ENCODE measurements at places on chromosomes 3 and 15.
A peak's percentile ranks its signal among the peaks of the same experiment; 100 is the strongest.

GRCh38 chr3:134605556-134605955 lies 45.3 kb downstream of the KY start:
- DNase-seq: no peak

DNA sequence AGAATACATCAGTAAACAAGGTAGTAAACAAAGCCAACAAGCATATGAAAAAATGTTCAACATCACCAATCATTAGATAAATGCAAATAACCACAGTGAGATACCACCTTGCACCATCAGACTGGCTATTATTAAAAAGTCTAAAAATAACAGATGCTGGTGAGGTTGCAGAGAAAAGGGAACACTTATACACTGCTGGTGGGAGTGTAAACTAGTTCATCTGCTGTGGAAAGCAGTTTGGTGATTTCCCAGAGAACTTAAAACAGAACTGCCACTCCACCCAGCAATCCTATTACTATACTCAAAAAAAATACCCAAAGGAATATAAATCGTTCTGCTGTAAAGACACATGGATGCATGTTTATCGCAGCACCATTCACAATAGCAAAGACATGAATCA lies 30.3 kb upstream of the ZBTB38 start:
- no peak for DNase-seq

- no peak for DNase-seq
These were observed 5.3 kb downstream of the PLSCR2 start for GRCh38 chr3:146464005-146464595.

DNA sequence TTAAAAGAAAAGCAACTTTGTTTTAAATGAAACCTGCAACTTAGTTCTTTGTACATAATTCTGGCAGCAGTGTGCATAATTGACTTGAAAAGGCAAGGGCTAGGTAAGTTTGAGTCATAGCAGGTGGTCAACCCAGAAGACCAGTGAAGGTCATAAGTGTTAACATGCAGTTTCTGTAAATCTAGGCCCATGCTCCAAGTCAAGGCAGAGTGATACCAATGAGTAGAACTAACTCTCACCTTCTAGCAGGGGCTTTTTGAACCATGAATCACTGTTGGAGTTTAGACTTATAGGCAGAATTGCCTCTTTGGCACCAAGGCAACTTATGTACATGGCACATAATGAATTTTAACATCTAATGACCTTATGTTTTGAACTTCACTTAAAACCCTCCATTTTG lies 29.5 kb upstream of the IL20RB start:
- DNase-seq: no peak

DNA sequence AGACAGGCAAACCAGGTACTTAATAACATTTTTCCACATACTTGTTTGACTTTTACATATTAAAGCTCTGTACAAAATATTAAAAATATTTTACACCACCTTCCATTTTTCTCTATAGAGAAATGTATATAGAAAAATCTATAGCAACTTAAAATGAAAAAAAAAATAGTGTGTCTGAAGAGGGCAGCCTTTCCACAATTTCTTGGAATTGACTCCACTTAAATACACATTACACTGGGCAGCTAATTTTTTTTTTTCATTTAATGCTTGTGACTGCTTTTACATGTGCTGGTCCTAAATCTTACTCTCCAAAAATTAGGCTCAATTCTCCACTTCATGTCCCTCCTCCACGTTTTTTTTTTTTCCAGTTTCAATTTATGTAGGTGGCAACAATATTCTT lies 427.0 kb upstream of the RBMS3 start:
- no peak for DNase-seq

DNA sequence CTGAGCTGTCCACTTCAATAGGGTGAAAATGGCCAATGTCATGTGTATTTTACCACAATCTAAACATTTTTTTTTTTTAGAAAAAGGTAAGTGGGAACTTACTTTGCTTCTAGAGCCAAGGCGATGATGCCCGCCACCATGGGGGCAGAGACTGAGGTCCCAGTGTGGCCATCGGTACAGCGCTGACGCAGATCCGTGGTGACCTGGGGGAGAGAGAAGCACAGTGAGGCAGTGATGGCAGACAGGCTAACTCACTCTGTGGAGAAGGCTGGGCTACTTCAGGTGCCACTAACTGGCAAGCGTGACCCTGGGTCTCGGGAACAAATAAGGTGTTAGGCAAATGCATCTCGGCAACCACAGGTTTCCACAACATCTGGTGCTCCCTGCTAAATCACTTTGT lies 94.3 kb upstream of the SNRPA1 start:
- no peak for DNase-seq

DNA sequence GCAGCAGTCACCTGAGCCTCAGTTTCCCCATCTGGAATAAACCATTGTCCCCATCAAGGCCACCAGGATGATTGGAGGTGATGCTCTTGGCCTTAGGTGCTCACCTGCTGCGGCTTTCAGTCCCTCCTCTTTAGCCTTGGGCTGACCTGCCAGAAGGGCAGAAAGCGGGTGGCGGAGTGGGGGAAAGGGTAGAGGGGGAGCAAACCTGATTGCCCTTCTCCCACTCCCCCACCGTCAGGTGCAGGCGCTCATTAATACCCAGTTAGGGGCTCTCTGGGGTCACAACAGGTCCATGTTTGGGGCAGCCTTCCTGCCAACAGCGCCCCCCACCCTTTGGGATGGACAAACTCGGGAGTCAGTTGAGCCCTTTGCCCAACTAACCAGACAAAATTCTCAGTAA lies 50.5 kb downstream of the GRIP2 start:
- no peak for DNase-seq

DNA sequence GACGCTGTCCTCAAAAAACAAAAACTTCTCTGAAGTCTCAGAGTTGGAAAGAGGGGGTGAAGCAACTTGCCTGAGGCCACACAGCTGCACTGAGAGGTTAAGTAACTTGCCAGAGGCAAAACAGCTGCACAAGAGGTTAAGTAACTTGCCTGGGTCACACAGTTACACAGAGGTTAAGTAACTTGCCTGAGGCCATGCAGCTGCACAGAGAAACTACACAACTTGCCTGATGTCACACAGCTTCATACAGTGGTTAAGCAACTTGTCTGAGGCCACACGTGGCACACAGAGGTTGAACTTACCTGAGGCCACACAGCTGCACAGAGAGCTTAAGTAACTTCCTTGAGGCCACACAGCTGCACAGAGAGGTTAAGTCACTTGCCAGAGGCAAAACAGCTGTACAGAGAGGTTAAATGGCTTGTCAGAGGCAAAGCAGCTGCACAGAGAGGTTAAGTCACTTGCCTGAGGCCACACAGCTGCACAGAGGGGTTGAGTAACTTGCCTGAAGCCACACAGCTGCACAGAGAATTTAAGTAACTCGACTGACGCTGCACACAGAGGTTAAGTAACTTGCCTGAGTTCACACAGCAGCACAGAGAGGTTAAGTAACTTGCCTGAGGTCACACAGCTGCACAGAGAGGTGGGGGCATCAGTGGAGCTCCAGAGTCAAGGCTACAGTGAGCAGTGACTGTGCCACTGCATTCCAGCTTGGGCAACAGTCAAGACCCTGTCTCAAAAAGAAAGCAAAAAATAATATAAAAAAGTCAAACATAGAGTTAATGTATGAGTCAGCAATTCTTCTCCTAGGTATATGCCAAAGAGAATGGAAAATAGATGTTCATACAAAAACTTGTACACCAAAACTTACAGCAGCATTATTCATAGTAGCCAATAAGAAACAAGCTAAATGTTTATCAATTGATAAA lies 12.0 kb upstream of the ACAD9 start:
- DNase-seq: no peak

- DNase-seq: no peak
These were observed 45.3 kb downstream of the TMEM212 start for GRCh38 chr3:171888466-171888865.

- no peak for DNase-seq
These were observed 20.4 kb downstream of the TERC start for GRCh38 chr3:169744366-169745054.

GRCh38 chr15:36590838-36591237 lies 11.4 kb downstream of the CDIN1 start:
- no peak for DNase-seq

GRCh38 chr15:22922003-22922402 lies 58.2 kb downstream of the CYFIP1 start:
- no peak for DNase-seq

DNA sequence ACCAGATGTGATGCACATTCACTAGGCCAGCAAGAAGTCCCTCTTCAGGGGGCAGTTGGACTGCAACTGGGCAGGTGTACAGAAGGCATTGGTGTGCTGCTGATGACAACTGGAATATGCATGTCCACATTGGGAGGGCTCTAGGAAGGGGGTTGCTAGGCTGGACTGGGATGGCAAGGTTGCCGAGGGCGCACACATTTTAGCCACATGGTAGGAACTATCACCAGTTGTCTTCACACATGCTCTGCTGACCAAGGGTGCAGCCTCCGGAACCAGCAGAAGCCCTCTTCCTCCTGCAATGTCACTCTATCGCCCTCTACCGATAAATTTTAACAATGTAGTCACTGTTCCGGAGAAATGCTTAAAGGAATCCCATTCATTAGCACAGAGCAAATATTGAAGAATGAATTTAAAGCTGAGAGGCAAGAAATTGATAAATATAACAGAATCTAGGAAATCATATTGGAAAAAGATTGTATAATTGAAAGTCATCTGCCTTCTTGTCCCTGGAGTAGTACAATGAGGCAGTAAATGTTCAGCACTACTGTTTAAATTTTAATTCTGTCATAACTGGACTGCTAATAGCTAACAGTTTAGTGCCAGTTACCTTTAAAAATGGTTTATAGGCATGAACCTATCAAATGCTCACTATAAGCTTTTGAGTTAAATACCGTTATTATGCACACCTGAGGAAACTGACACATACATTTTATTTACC lies 22.6 kb upstream of the LYSMD4 start:
- peak; percentile 12 for DNase-seq

DNA sequence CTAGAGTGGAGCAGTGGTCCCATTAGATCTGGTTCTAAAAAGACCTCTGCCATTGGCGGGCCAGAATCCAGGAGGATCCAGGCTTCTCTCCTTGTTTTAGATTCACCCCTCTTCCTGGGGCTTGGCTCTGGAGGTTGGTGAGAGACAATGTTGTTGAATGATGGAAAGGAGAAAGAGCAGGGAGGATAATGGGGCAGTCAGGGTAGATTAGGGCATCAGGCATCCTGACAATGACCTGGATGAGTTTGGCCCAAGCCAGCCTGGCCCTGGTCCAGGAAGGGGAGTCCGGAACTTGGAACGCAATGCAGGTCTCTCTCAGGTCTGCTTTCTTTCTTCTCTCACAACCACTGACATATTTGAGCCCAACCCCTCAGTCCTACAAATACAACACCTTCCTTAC lies 260.1 kb upstream of the RASGRP1 start:
- DNase-seq: no peak

DNA sequence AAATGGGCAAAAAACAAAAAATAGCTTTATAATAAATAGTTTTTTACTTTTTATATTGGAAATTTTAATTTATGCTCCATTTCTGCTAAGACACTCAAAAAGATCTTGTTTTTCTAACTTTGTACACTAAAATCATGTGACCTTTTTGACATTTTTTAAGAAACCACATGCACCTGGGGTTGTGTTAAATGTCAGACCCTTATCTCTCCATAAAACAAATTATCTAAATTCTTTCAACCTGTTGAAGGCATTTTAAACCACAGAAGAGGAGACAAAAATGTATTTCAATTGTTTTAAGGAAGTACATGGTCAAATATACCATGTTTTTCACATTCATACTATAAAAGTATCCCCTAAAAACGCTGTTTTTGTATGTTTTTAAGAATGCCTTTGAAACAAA lies 29.2 kb downstream of the IFT80 start:
- DNase-seq: no peak

GRCh38 chr3:50100956-50101845 lies 12.5 kb downstream of the RBM5 start:
- DNase-seq: no peak

DNA sequence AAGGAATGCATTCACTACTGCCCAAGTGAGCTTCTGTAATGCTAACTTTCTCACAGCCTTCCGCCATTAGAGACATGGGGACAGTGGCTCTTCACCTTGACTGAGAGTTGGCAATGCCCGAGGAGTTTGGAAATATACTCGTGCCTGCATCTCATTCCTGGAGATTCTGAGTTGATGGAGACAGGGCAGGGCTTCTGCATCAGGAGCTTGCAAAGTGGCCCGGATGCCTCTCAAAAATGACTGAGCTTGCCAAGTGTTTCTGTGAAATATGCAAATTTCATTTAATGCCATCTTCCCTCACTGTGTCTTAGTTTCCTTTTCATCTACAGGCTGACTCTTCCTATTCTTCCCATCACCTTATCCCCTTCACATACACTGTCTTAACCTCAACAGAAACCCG lies 346.2 kb downstream of the GRM7 start:
- no peak for DNase-seq

GRCh38 chr3:27392950-27393679 lies 23.9 kb upstream of the NEK10 start:
- no peak for DNase-seq

DNA sequence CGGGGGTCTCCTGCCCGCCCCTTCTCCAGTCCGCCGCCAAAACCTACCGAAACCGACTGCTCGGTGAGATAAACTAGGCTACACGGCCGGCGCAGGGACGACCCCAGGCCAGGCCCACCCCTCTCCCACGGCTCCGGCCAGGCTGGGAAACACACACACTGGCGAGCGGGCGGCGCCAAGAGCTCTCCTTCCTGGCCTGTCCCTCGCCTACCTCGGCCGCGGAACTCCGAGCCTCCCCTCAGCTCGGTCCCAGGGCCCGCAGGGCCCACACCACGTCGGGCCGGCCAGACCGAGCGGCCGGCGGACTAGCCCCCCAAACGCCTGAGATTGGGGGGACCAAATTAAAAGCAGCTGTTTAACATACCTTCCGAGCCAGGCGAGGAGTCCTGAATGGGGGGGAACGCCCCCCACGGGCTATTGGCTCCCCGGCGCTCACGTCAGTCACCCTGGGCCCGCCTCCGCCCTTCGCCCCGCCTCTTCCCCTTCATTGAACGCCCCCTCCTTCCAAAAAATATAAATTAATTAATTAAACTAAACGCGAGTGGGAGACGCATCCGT lies 4.0 kb upstream of the SIN3A start:
- DNase-seq: peak; percentile 81

DNA sequence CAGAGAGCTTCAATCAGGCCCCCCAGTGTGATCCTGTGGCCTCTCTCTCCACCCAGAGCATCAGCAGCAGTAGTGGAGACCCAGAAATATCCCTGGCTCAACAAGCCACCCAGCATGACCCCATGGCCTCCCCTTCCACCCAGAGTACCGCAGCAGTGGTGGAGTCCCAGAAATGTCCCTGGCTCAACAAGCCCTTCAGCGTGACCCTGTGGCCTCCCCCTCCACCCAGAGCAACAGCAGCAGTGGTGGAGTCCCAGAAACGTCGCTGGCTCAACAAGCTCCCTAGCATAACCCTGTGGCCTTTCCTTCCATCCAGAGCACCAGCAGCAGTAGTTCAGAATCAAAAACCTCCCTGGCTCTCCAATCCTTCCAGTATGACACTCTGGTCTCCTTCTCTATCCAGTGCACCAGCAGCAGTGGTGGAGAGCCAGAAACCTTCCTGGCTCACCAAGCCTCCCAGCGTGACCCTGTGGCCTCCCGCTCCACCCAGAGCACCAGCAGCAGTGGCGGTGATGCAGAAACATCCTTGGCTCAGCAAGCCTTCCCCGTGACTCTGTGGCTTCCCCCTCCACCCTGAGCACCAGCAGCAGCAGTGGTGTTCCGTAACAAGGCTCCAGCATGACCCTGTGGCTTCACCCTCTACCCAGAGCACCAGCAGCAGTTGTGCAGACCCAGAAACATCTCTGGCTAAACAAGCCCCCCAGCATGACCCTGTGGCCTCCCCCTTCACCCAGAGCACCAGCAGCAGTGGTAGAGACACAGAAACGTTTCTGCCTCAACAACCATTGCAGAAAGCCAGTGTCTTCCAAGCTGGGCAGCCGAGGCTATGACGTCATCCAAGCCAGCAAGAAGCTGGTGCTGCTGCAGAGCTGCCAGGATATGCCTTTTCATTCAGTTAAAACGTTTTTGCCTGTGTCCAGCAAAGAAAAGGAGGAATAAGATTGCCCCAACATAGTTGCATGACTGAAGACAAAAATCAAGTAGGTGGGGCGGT lies 61.3 kb upstream of the TAMM41 start:
- DNase-seq: no peak

Data from T follicular helper cell (primary cell).